GM12878 (cell line): ENCODE measurements at places on chromosomes 3 and 15. TPM values are rescaled to one million over a fixed set of nuclear protein-coding genes. Genes with fewer than 3 reads are reported as not detected.

A4GNT gene
- not detected in 2 replicates for total RNA-seq

RNF13 gene
- total RNA-seq = 22.3 and 24.8 TPM in 2 replicates

CLK3 gene
- total RNA-seq = 65.6 and 74.6 TPM in 2 replicates

DNA sequence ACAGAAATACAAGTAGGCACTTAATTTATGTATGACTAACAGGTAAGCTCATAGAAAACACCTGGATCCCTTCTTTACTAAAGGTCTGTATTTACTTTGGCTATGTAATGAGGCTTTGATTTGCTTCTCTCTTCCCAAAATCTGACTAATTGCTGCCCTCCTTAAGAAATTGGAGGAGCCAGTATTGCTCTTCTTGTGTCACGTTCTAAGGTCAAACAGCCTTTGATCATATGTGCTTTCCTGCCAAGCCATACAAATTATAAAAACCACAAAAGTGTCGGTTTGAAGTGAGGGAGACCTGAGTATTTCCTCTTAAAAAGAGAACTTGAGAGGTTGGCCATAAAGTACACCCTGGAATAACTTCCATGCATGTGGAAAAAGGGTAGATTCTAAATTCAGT lies 112.1 kb upstream of the MB21D2 start:
- no peak overlapping the region for H3K27ac ChIP-seq
- no peak for DNase-seq
- no peaks in the 10 kb centered on the region for H3K4me1 ChIP-seq
- no peaks in the 10 kb centered on the region for H3K27me3 ChIP-seq
- no peaks in the 10 kb centered on the region for H3K36me3 ChIP-seq

GRCh38 chr15:38541026-38541425 lies 23.6 kb downstream of the RASGRP1 start:
- H3K27me3 ChIP-seq = no peaks in the 10 kb centered on the region
- no peak for DNase-seq
- H3K4me3 ChIP-seq = no peak overlapping the region
- no peaks in the 10 kb centered on the region for H3K4me1 ChIP-seq
- no peak overlapping the region for H3K27ac ChIP-seq
- H3K36me3 ChIP-seq = no peaks in the 10 kb centered on the region; the same call in 1 of the 2 replicates

DNA sequence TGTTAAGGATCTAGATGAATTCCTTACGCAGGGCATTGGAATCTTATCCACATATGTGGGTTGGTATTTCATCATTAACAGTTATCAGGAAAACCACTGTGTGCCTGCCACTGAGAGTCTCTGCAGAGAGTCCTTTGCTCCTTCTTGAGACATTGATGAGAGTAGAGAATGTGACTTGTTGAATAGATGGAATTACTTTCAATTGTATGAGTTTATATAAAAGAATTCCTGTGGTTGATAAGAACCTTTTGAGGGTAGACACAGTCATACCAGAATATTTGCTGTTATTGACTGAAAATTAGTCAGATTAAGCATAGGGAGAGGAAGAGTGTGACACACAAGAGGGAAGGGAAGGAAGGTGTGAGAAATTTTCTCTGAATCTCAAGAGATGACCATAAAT lies 30.8 kb downstream of the ARHGEF26 start:
- no peaks in the 10 kb centered on the region; the same call in 1 of the 2 replicates for H3K27me3 ChIP-seq
- no peaks in the 10 kb centered on the region for H3K4me1 ChIP-seq
- H3K27ac ChIP-seq = no peak overlapping the region
- no peaks in the 10 kb centered on the region for H3K36me3 ChIP-seq
- no peak overlapping the region for H3K4me3 ChIP-seq
